CD14-positive monocyte (primary cell): ENCODE measurements at places on chromosomes 13 and 19. TPM values are rescaled to one million over a fixed set of nuclear protein-coding genes. Genes with fewer than 3 reads are reported as not detected.

- no peaks in the 10 kb centered on the region for H3K4me1 ChIP-seq
- H3K4me3 ChIP-seq = no peak overlapping the region
- no peak overlapping the region for H3K27ac ChIP-seq
- H3K36me3 ChIP-seq = no peaks in the 10 kb centered on the region
- H3K27me3 ChIP-seq = no peaks in the 10 kb centered on the region
- DNase-seq = no peak
Observed at GRCh38 chr19:55830656-55831055, 1.1 kb downstream of the NLRP11 start.

GRCh38 chr19:13833330-13834243, 38.3 kb downstream of the ZSWIM4 start:
- H3K4me3 ChIP-seq = no peak overlapping the region
- no peaks in the 10 kb centered on the region for H3K27me3 ChIP-seq
- DNase-seq = peak; percentile 92
- peaks cover 7% of the 10 kb centered on the region for H3K36me3 ChIP-seq

- H3K4me1 ChIP-seq = no peaks in the 10 kb centered on the region
- DNase-seq = no peak
- H3K4me3 ChIP-seq = no peak overlapping the region
- no peak overlapping the region for H3K27ac ChIP-seq
- H3K27me3 ChIP-seq = no peaks in the 10 kb centered on the region
- no peaks in the 10 kb centered on the region for H3K36me3 ChIP-seq
Observed at GRCh38 chr19:33866696-33867095, 70.0 kb downstream of the KCTD15 start.

DNA sequence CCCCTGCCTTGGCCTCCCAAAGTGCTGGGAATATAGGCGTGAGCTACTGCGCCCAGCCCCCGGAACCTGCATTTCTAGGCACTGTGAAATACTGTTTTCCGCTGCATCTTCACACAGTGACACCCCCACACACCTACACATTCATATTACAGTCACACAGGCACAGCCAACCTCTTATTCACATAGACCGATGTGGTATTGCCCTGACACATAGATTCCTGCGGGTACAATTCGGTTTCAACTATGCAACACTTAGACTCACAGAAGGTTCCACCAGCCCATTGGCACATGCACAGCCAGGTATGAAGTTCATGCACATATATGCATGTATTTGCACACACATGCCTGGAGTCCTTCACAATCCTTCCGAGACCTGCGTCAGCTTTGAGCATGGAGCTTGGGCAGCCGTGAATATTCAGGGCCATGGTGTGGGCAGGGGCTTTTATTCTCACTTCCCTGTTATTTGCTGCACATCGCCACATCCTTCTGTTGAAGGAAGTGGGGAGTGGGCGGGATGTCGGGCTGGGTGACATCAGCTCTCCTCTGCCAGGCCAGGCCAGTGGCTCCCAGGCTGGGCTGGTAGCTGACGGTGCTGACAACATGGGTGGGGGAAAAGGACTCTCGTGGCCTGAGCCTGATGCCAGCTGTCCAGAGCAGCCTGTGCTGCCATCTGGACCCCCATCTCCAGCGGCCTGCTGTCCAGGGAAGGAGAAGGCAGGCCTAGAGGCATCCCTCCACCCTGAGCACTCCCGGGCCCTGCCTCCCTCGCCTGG, 5.4 kb upstream of the CDC37 start:
- H3K27ac ChIP-seq = peak overlapping the region; percentile 81
- DNase-seq = peak; percentile 92
- H3K27me3 ChIP-seq = peaks cover 3% of the 10 kb centered on the region
- H3K4me3 ChIP-seq = peak overlapping the region; percentile 3
- H3K36me3 ChIP-seq = no peaks in the 10 kb centered on the region
- H3K4me1 ChIP-seq = peaks cover 78% of the 10 kb centered on the region

DNA sequence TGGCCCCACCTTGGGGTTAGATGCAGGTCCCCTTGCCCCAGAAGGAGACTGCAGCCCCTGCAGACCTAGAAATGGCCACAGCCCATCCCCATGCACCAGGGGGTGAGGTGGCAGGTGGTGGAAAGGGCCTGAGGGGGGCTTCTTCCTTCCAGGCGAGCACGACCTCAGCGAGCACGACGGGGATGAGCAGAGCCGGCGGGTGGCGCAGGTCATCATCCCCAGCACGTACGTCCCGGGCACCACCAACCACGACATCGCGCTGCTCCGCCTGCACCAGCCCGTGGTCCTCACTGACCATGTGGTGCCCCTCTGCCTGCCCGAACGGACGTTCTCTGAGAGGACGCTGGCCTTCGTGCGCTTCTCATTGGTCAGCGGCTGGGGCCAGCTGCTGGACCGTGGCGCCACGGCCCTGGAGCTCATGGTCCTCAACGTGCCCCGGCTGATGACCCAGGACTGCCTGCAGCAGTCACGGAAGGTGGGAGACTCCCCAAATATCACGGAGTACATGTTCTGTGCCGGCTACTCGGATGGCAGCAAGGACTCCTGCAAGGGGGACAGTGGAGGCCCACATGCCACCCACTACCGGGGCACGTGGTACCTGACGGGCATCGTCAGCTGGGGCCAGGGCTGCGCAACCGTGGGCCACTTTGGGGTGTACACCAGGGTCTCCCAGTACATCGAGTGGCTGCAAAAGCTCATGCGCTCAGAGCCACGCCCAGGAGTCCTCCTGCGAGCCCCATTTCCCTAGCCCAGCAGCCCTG, 4.2 kb upstream of the F10 start:
- no peak overlapping the region for H3K4me3 ChIP-seq
- H3K36me3 ChIP-seq = no peaks in the 10 kb centered on the region
- no peak for DNase-seq
- no peaks in the 10 kb centered on the region for H3K4me1 ChIP-seq

GRCh38 chr13:99577934-99578917, 77.0 kb downstream of the TM9SF2 start:
- H3K4me3 ChIP-seq = no peak overlapping the region
- no peaks in the 10 kb centered on the region for H3K4me1 ChIP-seq
- no peaks in the 10 kb centered on the region for H3K36me3 ChIP-seq
- H3K27ac ChIP-seq = no peak overlapping the region

GRCh38 chr13:97212004-97212403, 10.1 kb upstream of the MBNL2 start:
- H3K4me3 ChIP-seq = no peak overlapping the region
- H3K27ac ChIP-seq = no peak overlapping the region
- no peaks in the 10 kb centered on the region for H3K36me3 ChIP-seq
- peaks cover 46% of the 10 kb centered on the region for H3K27me3 ChIP-seq
- no peak for DNase-seq
- H3K4me1 ChIP-seq = peaks cover 32% of the 10 kb centered on the region

DNA sequence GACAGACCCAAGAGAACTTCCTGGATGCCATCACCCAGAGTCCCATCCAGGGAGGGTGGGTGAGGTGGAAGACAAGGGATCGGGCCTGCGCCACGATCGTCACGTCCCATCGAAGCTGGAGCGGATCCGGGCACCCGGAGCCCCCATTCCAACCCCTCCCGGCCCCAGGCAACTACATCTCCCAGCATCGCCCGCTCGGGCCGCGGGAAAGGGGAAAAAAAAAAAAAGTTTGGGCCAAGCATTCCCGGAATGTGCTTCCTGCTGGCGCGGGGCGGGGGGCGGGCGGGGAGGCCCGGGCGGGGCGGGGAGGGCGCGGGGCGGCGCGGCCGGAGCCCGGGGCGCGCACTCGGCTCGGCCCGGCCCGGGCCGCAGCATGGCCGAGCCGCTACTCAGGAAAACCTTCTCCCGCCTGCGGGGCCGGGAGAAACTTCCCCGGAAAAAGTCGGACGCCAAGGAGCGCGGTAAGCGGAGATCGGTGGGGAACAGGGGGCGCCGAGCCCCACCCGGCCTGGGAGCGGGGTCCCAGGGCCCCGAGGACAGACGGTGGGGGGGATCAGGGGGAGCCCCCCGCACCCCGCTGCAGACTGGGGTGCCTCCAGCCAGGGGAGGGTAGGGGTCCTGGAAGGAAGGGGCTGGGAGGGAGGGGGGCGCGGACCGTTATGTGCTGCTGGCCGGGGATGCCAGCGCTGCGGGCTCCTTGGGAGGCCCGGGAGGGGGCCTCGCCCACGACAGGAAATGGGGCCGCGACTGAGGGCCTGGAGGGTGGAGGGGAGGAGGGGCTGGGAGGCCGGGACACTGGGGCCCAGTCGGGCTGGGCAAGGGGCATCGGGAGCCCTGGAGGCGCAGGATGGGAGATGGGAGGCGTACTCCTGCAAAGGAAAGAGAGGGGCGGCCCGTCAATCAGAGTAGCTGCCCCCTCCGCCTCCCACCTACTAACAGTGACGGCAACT, at the start of gene SYDE1:
TSS of gene SYDE1 (plus strand) at position 341 of the 950 bp plus-strand sequence. CDS start at position 374, 33 bp downstream.
- no peak within 1 kb of the TSS for H3K27ac ChIP-seq
- H3K27me3 ChIP-seq = peaks cover 38% of the 10 kb centered on the region
- DNase-seq = no peak
- H3K4me3 ChIP-seq = no peak within 1 kb of the TSS
- H3K36me3 ChIP-seq = no peaks in the 10 kb centered on the region

GRCh38 chr19:10085641-10086590, at the start of gene SHFL:
Gene SHFL, plus strand, starts transcription at chr19:10086317. Its CDS starts 111 bp downstream, at chr19:10086428.
- H3K4me1 ChIP-seq = peaks cover 9% of the 10 kb centered on the region
- no peaks in the 10 kb centered on the region for H3K27me3 ChIP-seq
- peak within 1 kb of the TSS; percentile 78 for H3K27ac ChIP-seq

DNA sequence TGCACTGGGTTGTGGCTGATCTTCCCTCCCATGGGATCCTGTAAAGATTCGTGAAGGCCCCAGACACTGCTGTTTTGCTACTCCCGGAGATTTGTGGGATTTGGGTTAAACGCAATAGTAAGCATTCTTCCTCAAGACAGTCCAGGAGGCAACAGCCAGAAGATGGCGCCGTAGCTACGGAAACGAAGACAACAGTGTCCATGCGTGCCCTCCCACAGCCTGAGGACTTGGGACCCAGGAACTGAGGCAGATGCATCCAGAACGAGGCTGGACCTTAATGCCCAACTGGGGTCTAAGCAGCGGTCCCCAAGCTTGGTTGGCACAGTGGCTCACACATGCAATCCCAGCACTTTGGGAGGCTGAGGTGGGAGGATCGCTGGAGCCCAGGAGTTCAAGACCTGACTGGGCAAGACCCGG, 57.6 kb upstream of the ZNF507 start:
- H3K4me1 ChIP-seq = no peaks in the 10 kb centered on the region
- peaks cover 4% of the 10 kb centered on the region for H3K27me3 ChIP-seq
- no peak overlapping the region for H3K27ac ChIP-seq
- H3K4me3 ChIP-seq = no peak overlapping the region

GRCh38 chr13:51825165-51825592, 19.8 kb downstream of the TMEM272 start:
- peak; percentile 70 for DNase-seq
- no peak overlapping the region for H3K4me3 ChIP-seq
- H3K27ac ChIP-seq = peak overlapping the region; percentile 83
- H3K27me3 ChIP-seq = no peaks in the 10 kb centered on the region
- no peaks in the 10 kb centered on the region for H3K36me3 ChIP-seq

GRCh38 chr13:43293986-43294385, 270.6 kb downstream of the DNAJC15 start:
- H3K4me1 ChIP-seq = no peaks in the 10 kb centered on the region
- no peak overlapping the region for H3K27ac ChIP-seq
- H3K4me3 ChIP-seq = no peak overlapping the region
- no peaks in the 10 kb centered on the region for H3K36me3 ChIP-seq

DNA sequence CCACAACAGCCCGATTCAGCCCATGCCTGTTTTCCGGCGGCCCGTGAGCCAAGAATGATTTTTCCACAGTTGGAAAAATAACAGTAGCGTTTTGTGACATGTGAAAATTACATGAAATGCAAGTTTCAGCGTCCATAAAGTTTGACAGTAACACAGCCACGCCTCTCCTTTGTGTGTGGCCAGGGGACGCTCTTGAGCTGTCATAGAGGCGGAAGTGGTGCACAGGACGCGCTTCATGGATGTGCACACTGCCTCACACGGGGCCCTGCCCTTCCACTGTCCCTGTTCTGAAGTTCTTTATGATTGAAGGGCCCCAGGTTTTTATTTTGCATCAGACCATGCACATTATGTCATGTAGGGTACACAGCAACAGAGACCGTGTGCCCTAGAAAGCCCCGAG, 12.4 kb upstream of the ELAVL1 start:
- H3K27ac ChIP-seq = no peak overlapping the region
- peak; percentile 37 for DNase-seq
- H3K36me3 ChIP-seq = no peaks in the 10 kb centered on the region
- no peak overlapping the region for H3K4me3 ChIP-seq

- no peaks in the 10 kb centered on the region for H3K4me1 ChIP-seq
- no peaks in the 10 kb centered on the region for H3K36me3 ChIP-seq
- H3K27ac ChIP-seq = no peak overlapping the region
- H3K4me3 ChIP-seq = no peak overlapping the region
- H3K27me3 ChIP-seq = no peaks in the 10 kb centered on the region
- DNase-seq = no peak
Observed at GRCh38 chr13:47661076-47661475, 340.0 kb downstream of the SUCLA2 start.

DNA sequence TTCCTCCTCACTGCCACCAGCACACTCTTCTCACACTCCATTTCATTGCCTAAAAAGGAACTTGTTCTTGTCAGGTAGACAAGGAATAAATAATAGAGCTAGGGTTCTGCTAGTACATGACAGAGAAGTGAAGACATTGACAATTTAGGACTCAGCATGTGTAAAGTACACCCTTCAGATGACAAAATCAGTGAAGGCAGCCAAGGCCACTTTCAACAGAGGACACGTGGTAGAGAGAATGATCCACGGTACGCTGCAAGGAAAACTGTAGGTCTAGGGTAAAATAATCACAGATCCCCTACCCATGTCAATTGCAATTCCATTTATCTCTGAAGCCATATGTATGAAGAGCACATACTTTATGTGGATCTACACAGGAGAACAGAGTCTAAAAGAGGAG, 7.2 kb upstream of the SPATA13 start:
- no peak overlapping the region for H3K27ac ChIP-seq
- H3K4me3 ChIP-seq = no peak overlapping the region
- DNase-seq = no peak

- H3K27ac ChIP-seq = no peak overlapping the region
- no peak for DNase-seq
- H3K4me1 ChIP-seq = no peaks in the 10 kb centered on the region
- no peak overlapping the region for H3K4me3 ChIP-seq
- H3K27me3 ChIP-seq = no peaks in the 10 kb centered on the region
- H3K36me3 ChIP-seq = peaks cover 9% of the 10 kb centered on the region
Observed at GRCh38 chr13:112715210-112715609, 25.4 kb downstream of the ATP11A start.

GRCh38 chr19:16296713-16297112, 27.9 kb upstream of the KLF2 start:
- peaks cover 14% of the 10 kb centered on the region for H3K4me1 ChIP-seq
- no peak overlapping the region for H3K27ac ChIP-seq

RPL13A gene
- 1,621 and 2,759 TPM in 2 replicates for polyA plus RNA-seq

RINL gene
- 4.1 TPM for polyA plus RNA-seq

GDF15 gene
- polyA plus RNA-seq = 0.36 and 0.62 TPM in 2 replicates

ESD gene
- polyA plus RNA-seq = 139 TPM

PSG6 gene
- polyA plus RNA-seq = not detected

CBLC gene
- not detected in 2 replicates for polyA plus RNA-seq

COL4A1 gene
- 0.05 and 0.16 TPM in 2 replicates for polyA plus RNA-seq

KRTDAP gene
- polyA plus RNA-seq = not detected

FUT2 gene
- not detected in 2 replicates for polyA plus RNA-seq

FXYD3 gene
- not detected for polyA plus RNA-seq

GRIK5 gene
- 0.23 and 0.28 TPM in 2 replicates for polyA plus RNA-seq

FOXO1 gene
- polyA plus RNA-seq = 4.4 and 8.0 TPM in 2 replicates

MEDAG gene
- polyA plus RNA-seq = not detected in 2 replicates

POMP gene
- 14.0 and 31.3 TPM in 2 replicates for polyA plus RNA-seq

LRRC8E gene
- polyA plus RNA-seq = not detected in 2 replicates
